Activated T-helper 2 cell treated with anti-CD3 and anti-CD28 coated beads, Interferon-gamma antibody, Interleukin-2, Interleukin-4, amounts not matched to agents 10 μg/mL and 5 μg/mL and 100 μg/mL, durations not matched to agents 14 hours and 24 hours and 36 hours (primary cell): ENCODE measurements at places on chromosomes 12 and 14.

DNA sequence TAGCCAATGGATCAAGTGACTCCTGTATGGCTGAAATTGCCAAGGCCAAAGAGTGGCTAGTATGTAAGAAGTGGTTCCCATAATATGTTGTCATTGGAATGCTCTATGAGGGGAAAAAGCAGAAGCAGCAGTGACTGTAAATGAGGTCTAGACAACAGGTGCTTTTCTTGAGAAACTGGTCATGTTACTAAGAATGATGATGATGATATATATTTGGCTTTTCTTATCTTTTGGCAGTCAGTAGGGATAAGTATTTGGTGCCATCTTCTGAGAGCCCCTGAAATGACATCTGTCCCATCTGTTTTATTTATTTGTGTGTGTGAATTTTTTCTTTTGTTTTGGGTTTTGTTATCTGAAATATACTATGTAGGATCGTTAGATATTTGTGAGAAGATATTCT is 141.7 kb downstream of the SYT1 start:
- DNase-seq: no peak

- no peak for DNase-seq
Observed at GRCh38 chr12:107662484-107662883, 23.1 kb upstream of the PWP1 start.

DNA sequence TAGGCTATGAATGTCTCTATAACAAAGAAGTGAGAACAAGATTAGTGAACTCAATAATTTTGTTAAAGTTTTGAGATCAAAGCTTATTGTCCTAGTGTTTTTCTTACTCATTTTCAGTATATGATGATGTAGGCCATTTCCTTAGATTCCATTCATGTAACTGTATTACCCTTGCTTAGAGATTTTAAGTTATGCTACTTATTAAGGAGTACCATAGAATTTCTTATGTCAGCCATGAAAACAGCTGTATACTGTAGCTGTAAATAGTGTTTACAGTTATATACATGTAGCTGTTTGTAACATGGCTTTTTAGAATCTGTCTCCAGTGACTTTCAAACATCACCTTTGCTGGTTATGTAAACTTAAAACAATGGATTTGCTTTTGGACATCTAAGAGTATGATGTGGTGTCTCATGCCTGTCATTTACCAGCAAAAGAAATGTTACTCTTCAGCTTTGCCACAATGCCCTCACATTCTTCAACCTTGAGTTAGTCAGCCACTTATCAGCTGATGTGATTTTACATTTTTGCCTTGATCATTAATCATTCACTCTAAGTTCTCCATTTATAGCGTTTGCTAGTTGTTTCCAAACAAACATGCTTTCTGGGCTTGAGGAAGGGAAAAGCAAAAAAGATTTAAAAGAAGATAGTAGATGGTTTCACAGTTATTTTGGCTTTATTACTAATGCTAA is 55.5 kb downstream of the SLC16A7 start:
- DNase-seq: no peak

GRCh38 chr12:91651728-91652127 is 469.1 kb upstream of the DCN start:
- DNase-seq: no peak

DNA sequence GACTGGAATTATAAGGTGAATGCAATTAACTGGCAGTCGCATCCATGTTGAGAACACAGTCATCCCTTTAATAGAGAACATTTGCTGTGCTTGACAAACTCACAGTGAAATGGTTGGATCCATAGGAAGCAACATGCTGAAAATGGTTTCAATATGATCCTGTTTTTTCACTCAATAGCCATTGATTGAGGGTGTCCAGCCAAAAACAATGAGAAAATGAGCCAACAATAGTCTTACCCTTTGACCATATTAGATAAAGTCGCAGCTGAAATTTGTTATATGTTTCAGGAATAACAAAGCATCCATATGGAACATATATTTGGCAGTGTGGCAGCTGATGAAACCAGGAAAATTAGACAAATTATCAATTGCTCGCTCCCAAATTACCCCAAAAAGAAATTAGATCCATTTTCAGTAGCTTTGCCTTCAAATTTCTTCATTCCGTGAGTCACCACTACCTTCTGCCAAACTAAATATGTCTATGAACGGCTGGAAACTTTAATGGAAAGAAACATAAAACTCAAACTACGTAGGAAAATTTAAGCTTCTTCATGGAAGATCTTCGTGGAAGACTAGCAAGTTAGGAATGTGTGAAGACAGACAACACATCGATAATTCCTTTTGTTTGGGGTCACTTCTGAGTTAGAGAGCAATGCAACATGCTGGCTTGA is 17.4 kb downstream of the IGF1 start:
- DNase-seq: no peak

- no peak for DNase-seq
Observed at GRCh38 chr14:97697772-97698171, 900.6 kb downstream of the VRK1 start.

GRCh38 chr12:103877934-103878510 is 37.0 kb upstream of the NT5DC3 start:
- DNase-seq: peak; percentile 31

DNA sequence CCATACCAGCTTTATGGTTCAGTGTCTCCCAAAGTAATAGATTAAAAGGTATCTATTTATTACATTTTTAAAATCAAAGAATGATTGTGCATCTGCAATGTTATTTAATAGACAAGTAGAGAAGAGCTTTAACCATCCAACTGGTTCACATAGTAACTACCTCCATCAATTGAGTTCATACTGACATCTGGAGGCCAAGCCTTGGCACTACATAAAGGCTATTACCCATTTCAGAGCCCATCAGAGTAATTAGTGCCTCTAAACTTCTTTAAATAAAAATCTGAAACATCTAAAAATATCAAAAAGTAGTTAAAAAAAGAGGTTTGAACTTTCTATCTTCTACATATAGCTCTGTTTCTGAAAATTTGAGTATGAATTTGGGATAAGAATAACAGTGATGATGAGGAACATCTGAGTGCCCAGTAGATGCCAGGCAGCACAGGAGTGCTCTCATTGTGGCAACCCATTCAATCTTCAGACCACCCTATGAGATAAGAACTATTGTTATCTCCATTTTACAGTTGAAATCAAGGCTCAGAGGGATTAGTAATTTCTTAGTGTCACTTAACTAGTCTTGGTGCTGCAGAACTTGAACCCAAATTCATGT is 132.9 kb upstream of the DAAM1 start:
- no peak for DNase-seq

DNA sequence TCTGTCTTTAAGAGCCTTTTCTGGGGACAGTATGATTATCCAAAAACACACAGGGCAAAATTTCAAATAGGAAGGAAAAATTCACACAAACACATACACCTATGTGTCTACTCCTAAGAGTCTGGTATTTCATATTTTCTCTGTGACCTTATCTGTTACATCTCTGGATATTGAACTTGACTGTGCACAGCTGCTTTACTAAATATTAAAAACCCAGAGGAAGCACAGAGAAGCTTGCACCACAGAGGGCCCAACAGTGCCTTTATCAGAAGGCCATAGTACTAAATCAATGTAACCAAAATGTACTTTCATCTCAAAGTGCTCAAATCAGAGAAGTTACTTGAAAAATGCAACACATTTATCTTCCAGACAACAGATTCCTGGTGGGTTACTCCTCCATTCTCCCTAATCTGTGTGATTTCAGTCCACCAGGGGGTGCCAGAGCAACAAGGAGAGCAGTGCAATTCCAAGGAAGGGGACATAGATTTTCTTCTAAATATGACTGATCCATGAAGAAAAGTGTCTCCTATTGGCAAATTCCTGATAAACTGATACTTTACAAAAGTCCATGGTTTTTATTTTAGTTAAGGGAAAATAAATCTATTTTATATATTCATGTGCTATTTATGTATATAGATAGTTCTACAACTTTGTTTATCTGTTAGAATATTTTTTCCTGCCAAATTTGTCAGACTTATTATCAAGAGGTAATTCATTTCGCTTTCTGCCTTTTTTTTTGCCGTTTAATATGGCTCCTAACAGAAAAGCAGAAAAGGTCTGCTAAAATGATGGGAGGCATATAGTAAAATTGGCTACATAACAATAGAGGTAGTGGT is 617.6 kb downstream of the LRFN5 start:
- DNase-seq: no peak

DNA sequence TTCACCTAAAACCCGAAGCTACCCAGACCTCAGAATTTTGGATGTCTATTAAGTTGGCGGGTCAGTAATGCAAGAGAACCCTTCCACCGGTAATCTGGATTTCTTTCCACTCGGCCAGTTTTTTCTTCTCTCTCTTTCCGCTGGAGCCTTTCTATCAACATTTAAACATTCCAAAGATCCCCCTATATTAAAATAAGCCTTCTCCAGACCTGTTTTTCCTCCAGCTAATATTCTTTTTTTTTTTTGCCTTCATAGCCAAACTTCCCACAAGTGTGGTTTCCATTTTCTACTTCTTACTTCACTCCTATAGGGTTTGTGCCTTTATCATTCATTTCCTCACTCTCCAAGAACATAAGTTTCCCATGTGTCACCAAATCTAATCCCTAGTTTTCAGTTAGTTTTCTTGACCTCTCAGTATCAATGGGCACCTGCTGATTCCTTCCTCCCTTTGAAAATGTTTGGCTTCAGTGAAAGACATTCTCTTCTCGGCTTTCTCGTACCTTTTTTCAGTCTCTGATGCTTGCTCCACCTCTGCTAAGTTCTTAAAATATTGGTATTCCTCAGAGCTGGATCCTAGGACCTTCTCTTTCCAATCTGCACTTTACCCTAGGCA is 583 bp upstream of the SDR39U1 start:
- no peak for DNase-seq
